Body of pancreas (tissue), 4 donors: ENCODE measurements at places on chromosomes 12 and 14. TPM values are rescaled to one million over a fixed set of nuclear protein-coding genes. Genes with fewer than 3 reads are reported as not detected.
A peak's percentile ranks its signal among the peaks of the same experiment; 100 is the strongest.

The PLBD1 gene
- 4.6 TPM for total RNA-seq

DNA sequence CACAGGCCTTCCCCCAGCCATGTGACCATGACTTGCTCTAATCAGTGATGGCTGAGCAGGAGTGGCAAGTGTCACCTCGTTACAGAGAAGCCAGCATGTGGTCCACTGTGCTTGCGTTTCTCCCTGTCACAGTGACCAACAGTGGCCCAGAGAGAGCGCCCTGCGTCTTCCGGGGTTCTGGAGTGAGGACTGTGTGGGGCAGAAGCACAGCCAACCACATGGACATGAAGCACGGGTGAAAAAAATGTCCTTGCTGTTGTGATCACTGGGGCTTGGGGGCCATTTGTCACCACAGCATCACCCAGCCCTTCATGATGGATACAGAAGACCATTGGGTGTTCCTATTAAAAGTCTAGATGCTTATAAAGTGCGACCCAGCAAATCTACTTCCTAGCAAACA, 174.6 kb upstream of the C14orf180 start:
- H3K36me3 ChIP-seq, result no peaks in the 10 kb centered on the region
- H3K27me3 ChIP-seq, result no peaks in the 10 kb centered on the region
- H3K4me1 ChIP-seq, result no peaks in the 10 kb centered on the region

GRCh38 chr14:94795372-94795771, 25.5 kb upstream of the GSC start:
- H3K27ac ChIP-seq, result no peak overlapping the region

DNA sequence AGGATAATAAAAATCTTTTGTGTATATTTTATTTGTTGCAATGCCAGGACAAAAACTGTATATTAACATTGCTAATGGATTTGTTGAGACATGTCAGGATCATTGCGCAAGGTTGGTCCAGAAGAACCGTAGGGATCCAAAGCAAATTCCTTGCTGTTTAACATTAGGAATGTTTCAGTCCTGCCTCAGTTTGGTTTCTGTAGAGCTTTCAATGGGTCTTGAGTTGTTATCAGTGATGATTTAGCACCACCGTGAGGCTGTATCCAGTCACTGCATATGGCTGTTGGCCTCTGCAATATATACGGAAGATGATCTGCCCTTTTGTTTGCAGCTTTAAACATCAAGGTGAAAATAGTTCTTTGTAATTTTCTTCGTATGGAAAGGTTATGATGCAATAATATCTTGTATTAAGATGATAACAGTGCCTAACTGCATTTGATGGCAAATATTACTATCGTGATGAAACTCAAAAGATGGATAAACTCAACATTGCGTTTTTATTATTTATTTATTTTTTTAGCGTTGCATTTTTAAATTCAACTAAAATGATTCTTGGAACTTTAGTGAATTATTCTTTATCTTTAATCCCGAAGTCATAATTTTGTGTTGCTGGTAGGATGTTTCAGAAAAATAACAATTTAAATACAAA, 231.2 kb downstream of the AKAP6 start:
- H3K4me3 ChIP-seq, result no peak overlapping the region
- DNase-seq, result peak; percentile 57
- H3K27ac ChIP-seq, result no peak overlapping the region
- H3K27me3 ChIP-seq, result no peaks in the 10 kb centered on the region
- peaks cover 5% of the 10 kb centered on the region for H3K4me1 ChIP-seq
- H3K36me3 ChIP-seq, result no peaks in the 10 kb centered on the region

- H3K4me3 ChIP-seq, result no peak overlapping the region
- H3K27ac ChIP-seq, result no peak overlapping the region
- H3K27me3 ChIP-seq, result no peaks in the 10 kb centered on the region
- H3K4me1 ChIP-seq, result peaks cover 16% of the 10 kb centered on the region
These were observed 46.5 kb downstream of the CHGA start for GRCh38 chr14:92969430-92969829.
